Stimulated activated CD4-positive, alpha-beta T cell treated with anti-CD3 and anti-CD28 coated beads, Interleukin-12 subunit alpha, Interleukin-12 subunit beta, amount 100 ng/mL, for 48 hours (primary cell): ENCODE measurements at places on chromosomes 5 and 9.

- DNase-seq: no peak
Measured at GRCh38 chr9:68793605-68794343, 88.7 kb downstream of the PIP5K1B start.

GRCh38 chr5:119355685-119356611, at the start of gene TNFAIP8:
TSS of gene TNFAIP8 (plus strand) at chr5:119356019. CDS start at chr5:119356091, 72 bp downstream.
- peak; percentile 79 for DNase-seq

DNA sequence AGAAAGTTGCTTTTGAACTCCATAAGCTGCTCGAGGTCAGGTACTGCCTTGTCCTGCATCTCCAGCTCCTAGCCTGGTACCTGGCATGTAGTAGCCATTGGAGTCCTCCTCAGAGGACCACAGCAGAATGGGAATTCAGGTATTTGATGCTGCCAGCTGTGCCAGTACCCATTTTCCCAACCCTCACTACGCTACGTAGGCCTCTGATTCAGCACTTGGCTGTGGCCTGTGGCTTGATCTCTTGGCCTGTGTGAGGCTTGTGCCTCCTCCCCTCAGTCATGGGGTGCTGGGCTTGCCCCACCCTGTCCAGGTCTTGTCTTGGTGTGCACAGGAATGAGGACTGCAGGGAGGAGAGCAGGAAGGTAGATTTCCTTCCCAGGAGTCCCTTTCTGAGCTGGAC, 11.8 kb downstream of the OTULIN start:
- peak; percentile 14 for DNase-seq

DNA sequence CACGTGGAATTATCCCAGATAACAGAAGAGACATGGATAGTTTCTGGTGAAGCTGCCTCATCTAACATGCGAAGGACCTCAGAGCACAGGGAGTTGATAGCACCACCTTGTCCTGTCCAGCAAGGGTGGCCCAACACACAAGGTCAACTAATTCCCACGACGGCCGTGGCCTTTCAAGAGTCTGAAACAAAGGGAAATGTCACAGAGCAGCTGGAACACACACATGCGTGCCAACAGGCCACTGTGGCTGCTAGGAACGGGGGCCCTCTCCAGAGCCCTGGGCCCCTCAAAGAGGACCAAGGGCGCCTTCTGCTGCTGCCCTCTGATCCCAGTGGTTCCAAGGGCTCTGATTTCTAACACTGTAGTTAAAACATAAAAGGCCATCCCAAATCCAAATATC, 50.7 kb downstream of the SECISBP2 start:
- DNase-seq: no peak

GRCh38 chr5:138676556-138677193, 76.5 kb upstream of the CTNNA1 start:
- no peak for DNase-seq

DNA sequence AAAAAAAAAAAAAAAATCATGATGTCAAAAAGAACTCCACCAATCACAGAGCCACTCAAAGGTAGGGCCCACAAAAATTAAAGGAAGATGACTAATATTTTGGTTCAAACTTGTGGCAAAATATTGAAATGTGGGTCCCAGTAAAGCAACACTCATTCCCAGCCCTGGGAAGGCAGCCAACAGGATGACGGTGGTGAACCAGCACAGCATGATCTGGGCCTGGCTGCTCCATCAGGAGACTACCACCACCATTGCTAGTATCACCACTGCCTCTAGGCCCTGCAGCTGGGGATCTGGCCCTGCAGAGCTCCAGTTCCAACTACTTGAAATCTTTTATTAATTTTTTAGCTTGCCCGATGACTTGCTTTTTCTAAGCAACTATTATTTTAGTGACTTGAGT, 206.8 kb upstream of the ITGA1 start:
- DNase-seq: no peak

- no peak for DNase-seq
Measured at GRCh38 chr9:127049581-127049980, 72.9 kb downstream of the ANGPTL2 start.

DNA sequence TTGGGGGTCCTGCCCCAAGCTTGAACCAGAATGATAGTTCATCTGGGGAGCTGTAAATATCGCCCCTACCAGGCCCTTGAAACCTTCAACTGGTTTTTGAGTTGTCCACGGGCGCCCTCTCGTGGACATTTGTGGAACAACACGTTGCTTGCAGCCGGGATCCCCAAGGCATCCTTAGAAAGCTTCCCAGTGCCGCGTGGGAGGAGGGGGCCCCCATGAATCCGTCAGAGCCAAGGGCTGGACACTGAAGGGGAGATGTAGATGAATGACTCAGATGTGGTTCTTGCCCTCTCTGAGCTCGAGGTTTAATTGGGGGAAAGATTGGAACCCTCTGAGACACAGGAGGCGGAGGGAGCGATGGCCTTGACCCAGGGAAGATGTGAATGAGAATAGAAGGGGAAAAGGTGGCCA, 31.8 kb upstream of the ORM1 start:
- peak; percentile 72 for DNase-seq

DNA sequence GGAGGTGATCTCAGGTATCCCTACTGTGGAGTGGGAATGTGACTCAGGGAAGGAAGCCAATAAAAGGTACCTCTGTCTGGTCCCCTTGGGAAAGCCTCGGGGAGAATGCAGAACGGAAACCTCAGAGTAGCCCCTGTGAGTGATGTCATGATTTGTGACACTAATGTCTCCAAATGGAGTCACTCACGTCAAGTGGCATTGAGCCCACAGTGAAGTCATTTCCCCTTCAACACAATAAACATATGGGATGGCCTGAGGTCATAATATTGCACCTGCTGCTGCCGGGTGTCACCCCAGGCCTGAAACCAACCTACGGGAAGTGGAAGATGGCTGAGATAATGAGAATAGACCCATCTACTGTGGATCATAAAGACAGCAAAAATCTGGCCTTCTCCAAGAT, 75.9 kb upstream of the GOLM1 start:
- DNase-seq: no peak

- DNase-seq: no peak
Measured at GRCh38 chr9:5842929-5843793, 10.2 kb upstream of the ERMP1 start.

GRCh38 chr5:40383749-40384651, 295.7 kb upstream of the PTGER4 start:
- no peak for DNase-seq

DNA sequence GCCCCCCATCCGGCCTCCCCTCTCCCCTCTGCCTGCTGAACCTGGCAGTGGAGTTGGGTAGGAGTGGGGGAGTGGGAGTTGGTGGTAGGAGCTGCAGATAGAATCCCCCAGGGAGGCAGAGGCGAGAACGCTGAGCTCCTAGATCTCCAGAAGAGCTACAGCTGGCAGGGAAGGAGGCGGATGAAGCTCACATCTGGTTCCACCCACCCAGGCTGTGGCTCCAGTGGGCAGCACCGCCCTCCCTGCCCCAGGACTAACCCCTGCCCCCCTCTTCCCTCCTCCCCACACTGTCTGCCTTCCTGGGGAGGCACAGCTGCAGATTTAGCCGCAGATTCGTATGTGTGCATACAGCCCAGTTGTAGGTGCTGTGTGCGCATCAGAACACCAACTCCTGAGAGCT, 34.2 kb downstream of the C9orf50 start:
- DNase-seq: no peak

- no peak for DNase-seq
Measured at GRCh38 chr5:147359101-147359500, 124.3 kb downstream of the STK32A start.

DNA sequence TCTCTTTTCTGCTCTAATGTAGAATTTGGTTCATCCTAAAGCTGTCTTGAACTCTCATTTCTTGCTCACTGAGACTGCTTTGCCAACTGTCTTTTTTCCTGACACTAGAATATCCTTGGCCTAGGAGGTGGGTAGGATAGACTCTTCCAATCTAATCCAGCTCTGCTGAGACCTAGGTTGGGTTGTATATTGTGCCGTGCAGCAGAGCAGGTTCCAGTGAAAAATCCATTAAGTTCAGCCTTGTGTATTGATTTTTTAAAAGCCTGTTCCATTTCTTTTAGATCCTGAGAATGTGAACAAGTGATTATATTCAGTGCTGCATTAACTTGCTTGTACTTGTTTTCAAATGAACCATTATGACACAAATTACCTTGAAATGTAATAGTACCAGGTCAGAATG, 539.6 kb downstream of the LRRC70 start:
- no peak for DNase-seq

DNA sequence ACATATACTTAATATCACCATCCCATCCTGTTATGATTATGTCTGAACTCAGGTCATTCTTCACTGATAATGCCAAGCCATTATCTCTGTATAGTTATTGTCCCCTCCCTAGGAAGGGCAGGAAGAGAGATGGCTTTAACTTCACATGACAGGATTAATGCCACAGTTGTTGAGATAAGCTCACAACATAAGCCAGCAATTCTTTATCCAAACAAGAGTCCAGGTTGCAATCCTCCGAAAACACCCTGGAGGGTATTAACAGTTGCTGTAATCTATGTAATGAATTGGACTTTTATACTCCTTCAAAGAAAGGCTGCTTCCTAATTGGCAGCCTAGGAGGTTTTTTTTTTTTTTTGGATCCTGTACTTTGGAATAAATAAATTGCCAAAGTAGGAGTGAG, 779.4 kb downstream of the SEMA5A start:
- DNase-seq: no peak

- DNase-seq: no peak
Measured at GRCh38 chr5:146025681-146026080, 79.7 kb downstream of the PLAC8L1 start.

DNA sequence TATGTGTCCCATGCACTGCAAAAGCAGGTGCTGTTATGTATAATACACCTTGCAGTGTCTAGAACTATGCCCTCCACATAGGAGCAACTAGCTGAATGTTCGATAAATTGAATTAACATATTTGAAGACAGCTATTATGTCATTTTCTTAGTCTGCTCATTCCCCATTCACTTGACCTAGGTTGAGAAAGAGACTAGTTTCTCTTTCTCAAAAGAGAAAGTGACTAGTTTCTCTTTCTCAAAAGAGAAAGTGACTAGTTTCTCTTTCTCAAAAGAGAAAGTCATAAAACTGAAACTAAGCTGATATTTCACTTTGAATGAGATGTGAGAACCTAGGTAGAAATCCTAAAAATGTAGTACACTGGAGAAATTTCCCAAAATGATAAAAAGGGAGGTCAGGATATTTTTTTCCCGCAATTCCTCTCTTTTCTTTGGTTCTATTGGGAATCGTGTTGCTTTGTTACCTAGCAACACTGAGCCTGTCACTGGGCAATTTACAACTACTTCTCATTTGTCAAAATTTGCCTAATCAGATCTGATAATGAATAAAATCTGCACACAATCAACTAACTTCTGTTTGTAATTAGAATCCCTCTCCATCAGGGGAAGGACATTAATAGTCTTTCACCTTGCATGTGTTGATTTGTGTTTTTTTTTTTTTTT, 132.0 kb upstream of the GRIA1 start:
- DNase-seq: no peak

- DNase-seq: no peak
Measured at GRCh38 chr5:178271726-178272479, 39.3 kb upstream of the PHYKPL start.

- no peak for DNase-seq
Measured at GRCh38 chr5:134606726-134607125, 25.9 kb downstream of the SAR1B start.

GRCh38 chr5:139698490-139699146, 50.5 kb downstream of the CXXC5 start:
- DNase-seq: no peak
